ENCODE measurements at places on chromosomes 5 and 9. TPM values are rescaled to one million over a fixed set of nuclear protein-coding genes. Genes with fewer than 3 reads are reported as not detected.

The CDK5RAP2 gene
- 13.8 TPM for total RNA-seq

The WDR31 gene
- 1.3 TPM for total RNA-seq

The ZBTB34 gene
- 9.7 TPM for total RNA-seq

The NRARP gene
- 0.43 TPM for total RNA-seq

The ADAMTSL1 gene
- total RNA-seq: 18.6 TPM

Data from placental pericyte (primary cell).